ENCODE measurements at places on chromosomes 3 and 15. TPM values are rescaled to one million over a fixed set of nuclear protein-coding genes. Genes with fewer than 3 reads are reported as not detected.

The RPL29 gene
- 1,309 TPM for total RNA-seq

The FGD5 gene
- total RNA-seq = 0.06 TPM

The MOBP gene
- not detected for total RNA-seq

The AADAC gene
- total RNA-seq = 14.2 TPM

The CLSTN2 gene
- 0.03 TPM for total RNA-seq

The MBD4 gene
- total RNA-seq = 23.7 TPM

The UPK1B gene
- 12.9 TPM for total RNA-seq

The FAM174B gene
- 9.2 TPM for total RNA-seq

The CCR4 gene
- total RNA-seq = not detected

The GPR15 gene
- not detected for total RNA-seq

The HRG gene
- not detected for total RNA-seq
